Mesothelial cell of epicardium (in vitro differentiated cells): ENCODE measurements at places on chromosomes 16 and 17. TPM values are rescaled to one million over a fixed set of nuclear protein-coding genes. Genes with fewer than 3 reads are reported as not detected.

Gene SLC16A5
- 46.4 to 49.5 TPM (median 46.9 TPM) in 3 replicates for total RNA-seq

Gene SECTM1
- total RNA-seq, result 5.8 to 7.0 TPM (median 7.0 TPM) in 3 replicates

Gene ABCA9
- 0.86 to 1.5 TPM (median 1.3 TPM) in 3 replicates for total RNA-seq

Gene KIFC3
- total RNA-seq, result 33.3 to 38.7 TPM (median 35.3 TPM) in 3 replicates

Gene CTRB1
- not detected in 3 replicates for total RNA-seq

Gene CTRB2
- total RNA-seq, result not detected in 3 replicates

Gene ATP1B2
- total RNA-seq, result 9.6 to 10.5 TPM (median 10.2 TPM) in 3 replicates

Gene ITGA3
- 133 to 149 TPM (median 143 TPM) in 3 replicates for total RNA-seq

Gene KCNH4
- total RNA-seq, result 0.11 to 0.25 TPM (median 0.18 TPM) in 3 replicates

Gene ALOX15B
- 0.09 TPM in 1 of 3 replicates, not detected in the others for total RNA-seq

Gene TPSD1
- not detected in 3 replicates for total RNA-seq

Gene NHLRC4
- 2.3 to 3.0 TPM (median 2.7 TPM) in 3 replicates for total RNA-seq

Gene CCL23
- total RNA-seq, result not detected in 3 replicates

Gene CDH1
- total RNA-seq, result 214 to 236 TPM (median 219 TPM) in 3 replicates

Gene IL32
- total RNA-seq, result 4.9 to 6.0 TPM (median 5.5 TPM) in 3 replicates

Gene GINS3
- 5.0 to 6.0 TPM (median 5.5 TPM) in 3 replicates for total RNA-seq

Gene SEPTIN12
- 0.42 to 1.3 TPM (median 0.44 TPM) in 3 replicates for total RNA-seq

Gene RAMP2
- 19.5 to 22.3 TPM (median 21.6 TPM) in 3 replicates for total RNA-seq

Gene HOXB5
- 28.6 to 32.4 TPM (median 31.1 TPM) in 3 replicates for total RNA-seq

Gene TMEM94
- total RNA-seq, result 126 to 130 TPM (median 126 TPM) in 3 replicates

Gene GAS7
- total RNA-seq, result 41.0 to 47.7 TPM (median 44.0 TPM) in 3 replicates

Gene GRB7
- 44.6 to 53.3 TPM (median 46.4 TPM) in 3 replicates for total RNA-seq

Gene PNMT
- 1.7 to 2.1 TPM (median 1.7 TPM) in 3 replicates for total RNA-seq

Gene CD300E
- total RNA-seq, result not detected in 3 replicates

Gene FOXO3B
- total RNA-seq, result 20.4 to 21.3 TPM (median 20.9 TPM) in 3 replicates

Gene TPSG1
- total RNA-seq, result not detected in 3 replicates

Gene IQCK
- 14.7 to 16.0 TPM (median 15.4 TPM) in 3 replicates for total RNA-seq

Gene RUNDC3A
- 0.34 to 0.60 TPM (median 0.53 TPM) in 3 replicates for total RNA-seq

Gene CPD
- total RNA-seq, result 49.3 to 58.3 TPM (median 54.1 TPM) in 3 replicates

Gene CRHR1
- 0.27 to 0.36 TPM (median 0.31 TPM) in 3 replicates for total RNA-seq

Gene SCGB1C2
- total RNA-seq, result not detected in 3 replicates

Gene P2RX5
- total RNA-seq, result 0.18 to 0.66 TPM (median 0.24 TPM) in 3 replicates
